SK-MEL-5 (cell line): ENCODE measurements at places on chromosomes 16 and 17. TPM values are rescaled to one million over a fixed set of nuclear protein-coding genes. Genes with fewer than 3 reads are reported as not detected.
A peak's percentile ranks its signal among the peaks of the same experiment; 100 is the strongest.

DNA sequence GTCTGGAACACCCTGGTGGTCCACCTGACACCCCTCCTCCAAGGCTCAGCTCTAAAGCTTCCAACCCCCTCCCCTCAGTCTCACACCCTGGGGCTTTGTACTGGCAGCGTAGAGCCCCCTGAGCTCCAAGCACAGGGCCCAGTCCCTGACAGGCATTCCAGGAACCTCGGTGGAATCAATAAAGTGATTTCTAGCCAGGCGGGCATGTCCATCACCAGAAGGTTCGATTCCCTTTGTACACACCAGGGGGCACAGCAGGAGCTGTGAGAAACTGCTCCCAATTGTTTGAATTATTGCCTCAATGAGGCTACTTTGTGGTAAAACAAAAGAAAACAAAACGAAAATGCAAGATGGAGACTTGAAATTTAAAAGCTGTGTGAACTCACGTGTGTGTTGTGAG lies 51.8 kb downstream of the SMPD3 start:
- DNase-seq: peak; percentile 36

- DNase-seq: no peak
These were observed 13.9 kb upstream of the CSNK2A2 start for GRCh38 chr16:58211846-58212245.

GRCh38 chr16:11094075-11094856 lies 149.9 kb downstream of the CLEC16A start:
- no peak for DNase-seq

- DNase-seq: no peak
These were observed 42.7 kb upstream of the ANKFN1 start for GRCh38 chr17:56110463-56111135.

DNA sequence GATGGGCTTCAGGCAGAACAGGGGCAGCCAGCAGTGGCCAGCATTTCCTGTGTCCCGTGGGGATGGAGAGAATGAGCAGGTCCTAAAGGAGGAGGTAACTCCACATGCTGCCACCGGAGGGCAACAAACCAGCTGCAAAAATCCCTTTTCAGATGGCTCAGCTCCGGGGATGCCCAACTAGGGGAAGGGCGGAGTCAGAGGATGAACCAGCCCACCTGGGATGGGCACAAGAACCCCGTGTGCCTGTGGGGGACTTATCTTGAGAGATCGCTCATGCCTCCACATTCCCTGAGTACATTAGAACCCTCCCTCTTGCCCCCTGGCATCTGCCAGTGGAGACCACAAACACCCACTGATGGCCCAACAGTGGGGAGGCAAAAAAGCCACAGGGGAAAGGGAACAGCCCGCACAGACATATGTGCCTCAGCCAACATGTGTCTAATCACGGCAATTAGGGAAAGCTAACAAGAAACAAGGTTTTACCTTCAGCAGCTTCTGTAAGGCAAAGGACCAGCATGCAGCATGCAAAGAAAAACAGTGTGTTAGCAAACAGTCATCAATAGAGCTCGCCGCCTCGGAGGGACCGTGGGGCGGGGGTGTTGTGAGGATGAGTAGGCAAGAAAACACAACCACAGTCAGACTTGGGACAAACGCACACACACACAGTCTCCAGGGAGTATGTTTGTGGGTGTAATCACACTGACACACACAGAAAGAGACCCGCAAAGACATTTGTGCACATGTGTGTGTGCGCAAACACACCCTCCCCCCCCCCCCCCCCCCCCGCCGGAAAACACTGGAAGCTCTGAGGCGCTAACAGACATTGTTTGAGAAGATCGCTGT lies 64.0 kb downstream of the MYO18A start:
- DNase-seq: peak; percentile 78

- no peak for DNase-seq
These were observed 50.6 kb downstream of the STH start for GRCh38 chr17:46049656-46050055.

GRCh38 chr16:23557779-23558702 lies 514 bp downstream of the UBFD1 start:
- DNase-seq: peak; percentile 4

- DNase-seq: no peak
These were observed 675.7 kb downstream of the WWOX start for GRCh38 chr16:78775161-78775561.

DNA sequence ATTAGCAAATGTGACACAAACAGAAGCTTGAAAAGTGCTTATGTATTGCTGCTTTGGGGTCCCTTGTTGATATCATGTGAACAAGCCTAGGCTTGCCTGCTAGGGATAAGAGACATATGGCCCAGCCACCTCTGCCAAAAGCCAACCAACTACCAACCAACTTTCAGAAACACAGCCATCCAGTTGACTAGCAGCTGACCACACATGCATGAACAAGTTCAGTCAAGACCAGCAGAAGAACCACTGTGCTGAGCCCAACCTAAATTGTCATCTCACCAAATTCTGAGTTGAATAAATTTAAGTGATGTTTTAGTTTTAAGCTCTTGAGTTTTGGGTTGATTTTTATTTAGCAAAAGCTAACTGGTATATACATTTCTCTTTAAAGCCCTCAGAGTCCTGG lies 3.5 kb downstream of the ERN2 start:
- no peak for DNase-seq

GRCh38 chr16:49902908-49903307 lies 47.0 kb upstream of the ZNF423 start:
- no peak for DNase-seq

DNA sequence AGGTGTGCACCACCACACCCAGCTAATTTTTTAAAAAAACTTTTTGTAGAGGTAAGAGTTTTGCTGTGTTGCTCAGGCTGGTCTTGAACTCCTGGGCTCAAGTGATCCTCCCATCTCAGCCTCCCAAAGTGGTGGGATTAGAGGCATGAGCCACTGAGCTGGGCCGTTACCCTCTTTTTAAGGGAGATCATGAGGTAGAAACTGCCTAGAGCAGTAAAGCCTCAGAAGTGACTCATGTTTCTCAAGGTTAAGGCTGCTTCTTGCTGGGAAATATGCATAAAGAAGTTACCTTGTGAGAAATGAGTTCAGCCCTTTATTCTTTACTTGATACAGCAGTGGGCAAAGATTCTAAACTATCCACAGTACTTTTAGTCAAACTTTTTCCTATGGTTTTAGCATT lies 38.2 kb downstream of the GRB2 start:
- peak; percentile 47 for DNase-seq

GRCh38 chr16:28901862-28902261 lies 23.2 kb downstream of the RABEP2 start:
- DNase-seq: no peak

DNA sequence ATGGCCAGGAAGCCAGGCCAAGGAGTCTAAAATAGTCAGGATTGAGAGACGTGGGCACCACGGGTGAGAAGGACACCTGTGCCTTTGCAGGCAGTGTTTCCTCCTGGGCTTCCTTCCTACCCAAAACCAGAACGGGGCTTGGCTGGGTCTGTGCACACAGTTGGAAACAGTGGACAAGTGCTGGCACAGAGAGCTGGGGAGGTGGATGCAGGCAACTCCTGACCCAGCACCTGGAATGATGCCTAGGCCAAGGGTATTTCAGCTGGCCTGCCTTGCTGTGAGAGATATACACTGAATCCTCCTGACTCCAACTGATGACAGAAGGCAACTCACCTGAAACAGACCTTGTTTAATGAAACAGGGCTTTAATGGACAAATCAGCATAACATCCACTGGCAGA lies 186.2 kb downstream of the SLC39A11 start:
- no peak for DNase-seq

DNA sequence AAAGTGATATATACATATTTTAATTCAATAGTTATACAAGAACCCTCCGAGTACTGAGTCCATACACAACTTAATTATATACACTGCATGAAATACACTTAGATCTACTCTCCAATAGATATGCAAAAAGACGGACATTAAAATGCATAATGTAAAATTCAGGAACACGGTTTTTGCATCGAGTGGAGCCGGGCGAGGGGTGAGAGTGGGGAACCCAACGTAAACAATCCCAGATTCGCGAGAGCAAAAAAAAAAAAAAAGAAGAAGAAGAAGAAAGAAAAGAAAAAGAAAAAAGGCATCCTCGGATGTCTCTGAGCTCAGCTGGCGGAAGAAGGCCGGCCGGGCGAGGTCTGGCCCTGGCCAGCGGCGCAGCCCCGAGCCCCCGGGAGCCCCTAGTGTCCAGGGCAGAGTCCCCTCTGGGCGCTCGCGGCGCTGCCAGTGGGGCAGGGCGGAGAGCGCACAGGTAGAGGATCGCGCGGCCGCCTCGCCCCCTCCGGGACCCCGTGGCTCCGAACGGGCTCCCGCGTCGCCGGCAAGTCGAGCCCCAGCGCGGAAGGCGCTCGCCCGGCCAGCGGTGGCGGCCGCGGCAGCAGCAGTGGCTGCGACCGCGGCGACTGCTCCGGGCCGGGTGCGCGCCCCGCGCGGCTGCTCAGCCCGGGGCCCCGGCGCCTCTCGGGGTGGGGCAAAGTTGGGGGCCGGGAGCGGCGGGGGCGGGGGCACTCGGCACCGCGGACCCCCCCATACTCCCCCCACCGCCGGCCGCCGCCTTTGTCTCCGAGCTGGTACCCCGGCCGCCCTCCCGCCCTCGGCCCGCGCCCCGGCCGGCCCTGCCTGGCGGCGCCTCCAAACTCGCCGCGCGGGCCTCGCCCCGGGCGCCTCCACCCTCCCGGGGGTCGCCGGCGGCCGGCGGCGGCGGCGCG lies 9.6 kb upstream of the ZFHX3 start:
- no peak for DNase-seq

GRCh38 chr16:87742781-87743490 lies 22.9 kb downstream of the KLHDC4 start:
- DNase-seq: no peak

DNA sequence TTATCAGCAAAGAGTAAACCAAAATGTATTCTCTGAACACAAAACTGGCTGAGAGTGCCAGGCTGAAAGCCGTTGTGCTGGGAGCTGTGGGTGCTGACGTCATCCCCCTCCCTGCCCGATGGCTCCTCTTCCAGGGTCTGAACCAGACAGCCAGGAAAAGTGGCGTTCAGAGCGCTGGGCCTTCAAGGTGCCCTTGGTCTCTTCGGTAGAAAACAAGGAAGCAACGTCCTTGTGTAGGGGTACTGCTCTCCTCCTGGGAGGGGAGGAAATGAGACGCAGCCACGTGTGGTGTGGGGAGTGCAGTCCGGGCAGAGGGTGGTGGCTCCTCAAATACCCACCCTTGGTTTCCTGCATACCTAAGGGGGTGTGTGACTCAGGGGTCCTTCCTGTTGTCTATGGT lies 394.7 kb downstream of the SEC14L1 start:
- no peak for DNase-seq

DNA sequence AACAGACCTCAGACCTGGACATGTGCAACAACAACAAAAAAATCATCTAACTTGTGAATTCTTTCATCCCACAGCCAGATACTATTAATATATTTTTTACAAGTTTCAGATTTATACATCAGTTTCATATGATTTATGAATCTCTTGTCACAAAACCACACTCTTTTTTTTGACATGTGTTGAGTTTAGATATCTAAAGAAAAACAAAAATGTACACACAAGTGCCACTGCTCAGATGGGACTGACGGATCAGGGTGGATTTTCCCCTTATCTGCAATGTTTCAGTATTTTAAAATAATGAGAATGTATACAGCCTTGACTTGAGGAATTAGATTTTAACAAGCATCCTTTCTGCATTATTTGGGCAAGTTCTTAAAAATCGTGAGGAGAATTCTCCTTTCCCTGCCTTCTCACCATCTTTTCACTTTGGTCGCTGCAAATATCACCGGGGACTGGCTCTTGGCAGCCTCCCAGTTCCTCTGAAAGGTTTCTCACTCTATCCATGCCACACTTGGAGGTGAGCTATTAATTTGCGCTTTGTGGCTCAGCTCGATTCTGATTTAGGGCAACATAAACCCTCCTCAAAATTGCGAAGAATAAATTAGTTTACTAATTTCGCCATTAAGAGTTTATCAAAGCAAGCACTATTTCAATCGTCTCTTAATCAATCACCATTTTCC lies 225.7 kb downstream of the XYLT1 start:
- no peak for DNase-seq

The MCRIP2 gene
- total RNA-seq: 34.4 and 37.8 TPM in 2 replicates

The OR1F1 gene
- 0.21 TPM in 1 of 2 replicates, not detected in the other for total RNA-seq

The TBC1D3K gene
- not detected in 2 replicates for total RNA-seq

The TBC1D3E gene
- total RNA-seq: not detected in 2 replicates

The CBX4 gene
- 120 and 128 TPM in 2 replicates for total RNA-seq

The FBXW10 gene
- total RNA-seq: not detected in 2 replicates

The MYH2 gene
- not detected in 2 replicates for total RNA-seq

The SRCIN1 gene
- 0.37 and 1.3 TPM in 2 replicates for total RNA-seq

The SEC14L1 gene
- 85.3 and 89.0 TPM in 2 replicates for total RNA-seq

The GDPD1 gene
- total RNA-seq: 13.6 and 14.3 TPM in 2 replicates
